ENCODE measurements at places on chromosomes 2 and 18.

DNA sequence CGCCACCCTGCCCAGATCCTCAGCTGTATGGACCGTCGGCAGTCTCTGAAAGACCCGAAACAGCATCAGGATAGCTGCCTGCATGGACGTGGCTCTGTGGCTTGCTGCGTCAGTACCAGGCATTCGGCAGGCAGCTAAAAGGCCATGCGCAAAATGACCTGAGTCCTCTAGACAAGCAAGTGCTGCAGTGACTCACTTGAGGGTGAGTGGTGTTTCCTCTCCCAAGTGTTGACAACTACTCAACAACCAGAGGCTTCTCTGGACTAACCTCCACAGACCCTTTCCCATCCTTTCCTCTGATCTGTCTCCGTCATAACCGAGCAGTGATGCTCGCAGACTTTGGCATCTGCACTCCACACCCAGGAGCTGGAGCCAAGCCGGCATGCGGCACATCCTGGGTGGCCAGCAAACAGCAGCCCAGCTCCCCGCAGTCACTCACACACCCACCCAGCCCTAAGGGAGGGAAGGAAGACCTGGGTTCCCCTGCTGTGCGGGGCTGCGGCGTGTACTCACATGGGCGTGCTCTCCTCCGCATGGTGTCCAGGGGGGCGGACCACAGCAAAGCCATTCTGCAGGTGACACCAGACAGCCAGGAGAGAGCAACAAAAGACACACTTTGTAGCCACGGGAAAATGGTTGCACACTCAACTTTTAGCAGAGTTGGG, 239.3 kb downstream of the TWIST2 start:
- DNase-seq, result no peak

GRCh38 chr2:238421695-238422035, 5.1 kb upstream of the ASB1 start:
- no peak for DNase-seq

GRCh38 chr2:68365087-68365486, at the start of gene PLEK:
Gene PLEK (plus strand): TSS chr2:68365282. CDS start chr2:68365352, 70 bp downstream.
- DNase-seq, result no peak

DNA sequence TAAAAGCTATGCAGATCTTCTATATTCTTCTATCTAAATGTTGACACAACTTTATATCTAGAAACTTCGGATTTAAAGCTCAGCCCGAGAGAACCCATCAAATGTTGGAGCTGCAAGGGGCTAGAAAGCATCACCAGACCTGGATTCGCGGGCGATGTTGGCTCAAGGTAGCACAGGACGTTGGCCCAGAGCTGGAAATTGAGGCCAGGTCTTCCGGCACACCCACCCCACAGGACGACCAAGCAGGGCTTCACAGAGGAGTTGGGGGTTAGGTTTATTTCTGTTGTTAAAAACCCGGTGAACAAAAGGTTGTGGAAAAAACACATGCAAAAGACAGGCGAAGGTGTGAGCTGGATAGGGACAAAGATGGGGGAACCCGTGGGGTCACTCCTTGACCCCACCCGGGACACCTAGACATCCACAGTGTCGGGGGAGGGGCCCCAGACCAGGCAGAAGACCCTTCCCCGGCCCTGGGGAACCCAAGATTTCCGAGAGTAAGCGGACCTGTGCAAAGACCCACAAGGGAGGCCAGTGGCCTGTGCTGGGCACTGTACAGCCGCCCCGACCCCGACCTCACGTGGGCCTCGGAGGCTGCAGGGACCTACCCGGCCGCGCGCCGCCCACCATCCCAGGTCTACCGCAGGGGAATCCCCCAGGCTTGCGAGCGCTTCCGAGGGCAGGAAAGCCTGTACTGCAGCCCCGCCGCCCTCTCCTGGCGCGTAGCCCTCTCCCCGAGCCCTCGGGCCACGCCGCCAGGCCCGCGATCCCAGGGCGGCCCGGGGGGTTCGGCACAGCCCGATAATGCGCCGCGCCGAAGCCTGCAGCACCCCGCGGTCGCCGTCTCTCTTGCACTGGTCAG, 1.8 kb upstream of the AGBL5 start:
- no peak for DNase-seq

DNA sequence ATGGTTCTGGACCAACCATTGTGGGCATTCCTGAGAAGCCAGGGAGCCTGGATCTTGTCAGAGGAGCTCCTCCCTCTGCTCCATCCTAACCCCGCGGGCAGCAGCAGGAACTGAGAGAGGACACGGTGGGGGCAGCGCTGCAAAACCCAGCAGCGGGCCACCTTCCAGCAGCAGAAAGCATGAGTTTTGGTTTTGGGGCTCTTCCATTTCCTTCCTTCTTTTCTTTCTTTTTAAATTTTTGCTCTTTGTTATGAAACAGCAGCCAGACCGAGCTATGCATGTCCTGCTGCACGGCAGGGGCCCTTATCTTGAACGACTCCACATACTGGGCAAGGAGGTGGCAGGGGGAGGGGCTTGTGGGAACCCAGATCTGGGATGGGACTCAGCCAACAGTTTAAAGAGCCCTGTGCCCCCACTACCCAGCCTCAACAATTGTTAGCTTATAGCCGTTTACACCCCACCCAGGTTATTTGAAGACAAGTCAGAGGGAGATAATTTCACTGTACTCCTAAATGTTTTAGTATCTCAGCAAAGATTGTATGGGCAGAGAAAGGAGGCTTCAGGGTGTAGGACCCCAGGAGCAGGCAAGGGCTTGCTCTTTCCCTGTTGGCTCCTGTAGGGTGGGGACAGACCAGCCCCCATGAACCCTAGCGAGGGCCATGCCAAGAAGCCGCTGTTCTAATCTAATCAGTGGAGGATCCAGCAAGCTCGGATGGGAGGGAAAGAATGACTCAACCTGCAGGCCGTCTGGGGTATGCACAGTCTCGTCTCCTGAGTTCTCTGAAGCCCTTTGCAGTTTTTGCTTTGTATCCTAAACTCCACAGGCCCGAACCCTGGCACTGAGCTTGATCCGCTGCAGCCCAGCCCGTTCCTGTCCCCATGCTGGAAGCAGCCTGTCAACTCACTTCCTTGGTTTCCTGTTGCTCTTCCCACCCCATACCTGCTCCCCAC, 75.3 kb downstream of the LRRFIP1 start:
- no peak for DNase-seq

DNA sequence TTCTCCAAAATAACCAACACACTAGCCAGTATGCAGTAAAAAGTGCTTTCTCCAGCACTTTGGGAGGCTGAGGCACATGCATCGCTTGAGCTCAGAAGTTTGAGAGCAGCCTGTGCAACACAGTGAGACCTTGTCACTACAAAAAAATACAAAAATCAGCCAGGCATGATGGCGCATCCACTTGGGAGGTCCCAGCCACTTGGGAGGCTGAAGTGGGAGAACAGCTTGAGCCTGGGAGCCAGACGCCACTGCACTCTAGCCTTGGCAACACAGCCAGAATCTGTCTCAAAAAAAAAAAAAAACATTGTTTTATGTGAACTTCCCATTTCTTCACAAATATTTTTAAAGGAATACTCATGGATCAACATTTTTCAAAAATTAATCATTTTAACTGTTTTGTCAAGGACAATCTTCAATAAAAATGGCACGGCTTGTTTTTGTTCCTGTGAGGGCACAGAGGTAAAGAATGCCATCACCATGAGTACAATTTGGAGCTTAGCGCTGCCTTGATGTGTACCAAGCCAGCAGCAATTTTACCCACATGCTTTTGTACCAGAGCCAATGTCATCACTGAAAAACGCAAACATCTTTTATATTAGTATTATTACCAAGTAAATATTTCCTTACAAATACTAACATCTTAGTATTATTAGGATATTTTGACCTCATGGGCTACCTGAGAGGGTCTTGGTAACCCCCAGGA, 26.7 kb downstream of the RAB1A start:
- no peak for DNase-seq

GRCh38 chr2:231706731-231707624, 1.3 kb upstream of the PTMA start:
- peak; percentile 92 for DNase-seq

GRCh38 chr2:81299841-81300240, 995.3 kb upstream of the LRRTM1 start:
- DNase-seq, result no peak

GRCh38 chr2:232463701-232464543, 8.0 kb downstream of the ALPI start:
- no peak for DNase-seq

GRCh38 chr2:122758967-122759366, 1003.5 kb downstream of the TSN start:
- no peak for DNase-seq

GRCh38 chr2:54962935-54963440, 87.3 kb downstream of the RTN4 start:
- no peak for DNase-seq

DNA sequence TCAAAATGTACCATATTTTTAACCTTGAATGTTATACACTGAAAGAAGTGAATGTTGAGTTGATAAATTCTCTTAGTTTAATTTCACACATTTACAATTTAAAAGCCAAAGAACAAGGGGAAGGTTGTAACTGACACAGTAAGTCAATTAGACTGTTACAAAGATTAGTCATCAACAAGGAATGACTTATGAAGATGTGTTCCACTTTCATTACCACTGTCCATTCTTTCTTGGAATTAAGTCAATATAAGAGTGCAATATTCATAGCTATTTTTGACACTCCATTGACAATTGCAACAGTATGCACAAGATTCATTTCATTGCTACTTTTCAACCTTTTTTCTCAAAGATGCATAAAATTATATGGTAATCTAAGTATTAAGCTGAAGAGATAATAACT, 291.3 kb downstream of the RIT2 start:
- DNase-seq, result no peak

GRCh38 chr2:80392441-80392840, 87.9 kb upstream of the LRRTM1 start:
- DNase-seq, result no peak
